Fibroblast of skin of back (primary cell): ENCODE measurements at places on chromosomes 16 and 17.
A peak's percentile ranks its signal among the peaks of the same experiment; 100 is the strongest.

GRCh38 chr17:60914078-60914477 lies 236.4 kb downstream of the BCAS3 start:
- no peak for DNase-seq

- DNase-seq: no peak
Observed at GRCh38 chr16:79380995-79381602, 219.4 kb downstream of the MAF start.

DNA sequence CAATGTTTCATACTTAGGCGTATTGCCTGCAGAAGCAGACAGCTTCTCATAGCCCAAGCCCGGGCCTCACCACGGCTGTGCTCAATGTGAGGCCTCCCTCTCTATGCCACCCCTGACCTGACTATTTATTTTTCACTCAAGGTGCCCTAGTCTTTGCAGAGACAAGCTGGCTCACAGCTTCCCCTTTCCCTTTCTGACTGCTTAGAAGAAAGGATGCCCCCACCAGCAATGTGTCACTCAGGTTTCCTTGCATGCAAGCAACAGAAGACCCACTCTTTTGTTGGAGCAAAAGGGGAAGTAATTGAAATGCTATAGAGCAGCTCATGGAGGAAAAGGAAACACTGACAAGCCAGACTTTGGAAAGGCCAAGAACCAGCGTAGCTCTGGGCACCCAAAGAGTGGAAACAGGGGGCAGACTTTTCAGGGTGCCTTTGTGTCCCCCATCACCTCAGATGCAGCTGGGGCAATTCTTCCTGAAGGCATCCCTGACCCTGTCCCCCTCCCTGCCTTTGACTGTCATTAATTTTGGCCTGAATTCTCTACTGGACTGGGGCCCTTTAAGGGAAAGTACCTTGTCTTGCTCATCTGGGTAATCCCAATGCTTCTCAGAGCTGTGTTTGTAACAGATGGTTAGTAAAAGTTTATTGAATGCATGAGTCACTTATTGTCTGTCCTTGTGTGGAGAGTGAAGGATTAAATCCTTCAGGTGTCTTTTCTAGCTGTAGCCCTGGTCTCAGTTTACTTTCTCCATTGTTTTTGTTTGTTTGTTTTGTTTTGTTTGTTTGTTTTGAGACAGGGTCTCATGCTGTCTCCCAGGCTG lies 17.8 kb downstream of the RGS9 start:
- peak; percentile 27 for DNase-seq

DNA sequence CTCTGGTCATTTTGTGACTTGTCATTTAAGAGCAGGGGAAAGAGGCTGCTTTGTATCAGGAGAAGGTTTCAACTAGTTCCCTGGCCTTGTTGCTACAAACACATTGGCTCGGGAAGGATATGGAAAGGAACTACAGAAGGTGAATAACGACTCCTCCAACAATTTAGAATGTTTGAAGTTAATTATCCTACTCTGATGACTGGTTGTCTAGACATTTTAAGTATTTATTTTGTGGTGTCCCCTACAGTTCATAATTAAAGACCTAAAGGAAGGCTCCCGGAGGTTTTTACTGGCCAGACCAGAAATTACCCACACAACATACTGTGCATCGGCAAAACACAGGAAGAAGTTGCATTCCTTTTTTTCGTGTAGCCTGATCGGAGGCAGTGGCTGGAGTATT lies 515.8 kb upstream of the SALL1 start:
- DNase-seq: no peak
